ENCODE measurements at places on chromosomes 2 and 18. TPM values are rescaled to one million over a fixed set of nuclear protein-coding genes. Genes with fewer than 3 reads are reported as not detected.

The EVX2 gene
- not detected for total RNA-seq

The ADAM23 gene
- 0.68 TPM for total RNA-seq

The DSC1 gene
- total RNA-seq = not detected

The GKN2 gene
- total RNA-seq = not detected

The CRYGC gene
- total RNA-seq = not detected

The SUPT7L gene
- total RNA-seq = 24.4 TPM

The PPP1R1C gene
- total RNA-seq = 0.32 TPM

The SAG gene
- not detected for total RNA-seq

The METTL4 gene
- total RNA-seq = 9.4 TPM

The ANO7 gene
- total RNA-seq = 0.96 TPM

The ASXL3 gene
- not detected for total RNA-seq

The HOXD1 gene
- not detected for total RNA-seq

The IGFBP5 gene
- total RNA-seq = 119 TPM

The UGT1A5 gene
- not detected for total RNA-seq

The DAPL1 gene
- not detected for total RNA-seq

The ATF2 gene
- total RNA-seq = 37.6 TPM

The PSMG2 gene
- total RNA-seq = 63.9 TPM

The B3GNT7 gene
- total RNA-seq = 0.12 TPM

The ACVR1C gene
- 0.15 TPM for total RNA-seq

The LRRC30 gene
- not detected for total RNA-seq

The PLEKHA3 gene
- total RNA-seq = 31.6 TPM

Data from HFFc6 (cell line).